Stimulated activated CD8-positive, alpha-beta memory T cell treated with anti-CD3 and anti-CD28 coated beads, Interleukin-15, amount 100 ng/mL, for 24 hours (primary cell): ENCODE measurements at places on chromosomes 4 and X.

- no peak for DNase-seq
Observed at GRCh38 chr4:761739-762138, 56.1 kb downstream of the PCGF3 start.

DNA sequence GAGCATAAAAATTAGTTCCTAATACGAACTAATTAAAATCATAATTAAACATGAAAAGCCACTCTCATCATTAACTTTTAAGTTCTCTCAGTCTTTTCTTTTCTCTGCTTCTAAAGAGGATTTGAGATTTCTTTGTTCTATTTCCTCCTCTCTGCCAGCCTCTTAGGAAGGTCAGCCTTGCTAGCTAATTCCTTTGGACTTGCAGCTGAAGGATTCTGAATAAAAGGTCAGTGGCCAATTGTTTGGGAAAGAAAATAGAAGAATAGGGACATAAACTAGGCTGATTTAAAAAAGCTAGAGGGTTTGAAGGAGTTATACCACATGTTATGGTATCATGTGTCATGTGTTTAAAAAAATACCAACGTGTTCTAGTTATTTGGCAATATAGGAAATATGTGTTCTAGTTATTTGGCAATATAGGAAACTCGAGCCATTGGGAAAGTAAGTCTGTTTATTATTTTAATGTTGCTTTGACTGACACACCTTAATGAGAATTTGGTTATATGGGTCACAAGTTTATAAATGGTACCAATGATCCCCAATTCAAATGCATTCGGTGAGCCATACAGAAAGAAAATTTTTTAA is 1668.7 kb upstream of the PCDH7 start:
- DNase-seq = no peak

GRCh38 chr4:107999932-108000539 is 10.3 kb downstream of the HADH start:
- no peak for DNase-seq

- no peak for DNase-seq
Observed at GRCh38 chr4:154743683-154744340, at the start of gene LRAT. TSS of gene LRAT (plus strand) at chr4:154744000. CDS start at chr4:154744327, 327 bp downstream.

- DNase-seq = no peak
Observed at GRCh38 chr4:123524958-123525628, 128.5 kb downstream of the SPRY1 start.

GRCh38 chr4:120049732-120050494 is 16.7 kb downstream of the MAD2L1 start:
- no peak for DNase-seq

DNA sequence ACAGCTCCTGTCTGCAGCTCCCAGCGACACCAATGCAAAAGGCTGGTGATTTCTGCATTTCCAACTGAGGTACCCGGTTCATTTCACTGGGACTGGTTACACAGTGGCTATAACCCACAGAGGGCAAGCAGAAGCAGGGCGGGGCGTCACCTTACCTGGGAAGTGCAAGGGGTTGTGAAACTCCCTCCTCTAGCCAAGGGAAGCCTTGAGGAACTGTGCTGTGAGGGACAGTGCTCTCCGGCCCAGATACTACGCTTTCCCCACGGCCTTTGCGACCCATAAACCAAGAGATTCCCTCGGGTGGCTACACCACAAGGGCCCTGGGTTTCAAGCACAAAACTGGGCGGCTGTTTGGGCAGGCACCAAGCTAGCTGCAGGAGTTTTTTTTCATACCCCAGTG is 218.9 kb downstream of the PPP3CA start:
- no peak for DNase-seq

DNA sequence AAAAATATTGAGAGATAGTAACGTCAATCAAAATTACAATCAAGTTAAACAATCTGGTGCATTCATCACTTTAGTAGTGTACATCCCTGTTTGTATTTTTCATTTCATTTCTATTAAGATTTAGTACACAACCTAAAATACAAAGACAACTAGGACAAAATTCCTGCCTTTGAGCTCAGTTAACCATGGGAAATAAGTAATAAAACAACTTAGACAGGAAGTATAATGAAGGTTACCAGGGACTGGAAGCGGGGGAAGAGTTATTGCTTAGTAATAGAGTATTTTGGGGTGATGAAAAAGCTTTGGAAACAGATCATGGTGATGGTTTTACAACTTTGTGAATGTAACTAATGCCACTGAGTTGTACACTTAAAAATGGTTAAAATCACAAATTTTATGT is 25.6 kb upstream of the ATXN3L start:
- no peak for DNase-seq

- DNase-seq = no peak
Observed at GRCh38 chrX:63581906-63582305, 203.1 kb downstream of the ARHGEF9 start.
